Prostate gland (tissue), 2 donors: ENCODE measurements at places on chromosomes 5 and 9.

- no peaks in the 10 kb centered on the region for H3K36me3 ChIP-seq
- no peaks in the 10 kb centered on the region for H3K4me1 ChIP-seq
- no peaks in the 10 kb centered on the region for H3K27me3 ChIP-seq
- H3K4me3 ChIP-seq: no peak overlapping the region
- DNase-seq: no peak
Measured at GRCh38 chr5:52759331-52759730, 28.4 kb upstream of the ITGA1 start.

DNA sequence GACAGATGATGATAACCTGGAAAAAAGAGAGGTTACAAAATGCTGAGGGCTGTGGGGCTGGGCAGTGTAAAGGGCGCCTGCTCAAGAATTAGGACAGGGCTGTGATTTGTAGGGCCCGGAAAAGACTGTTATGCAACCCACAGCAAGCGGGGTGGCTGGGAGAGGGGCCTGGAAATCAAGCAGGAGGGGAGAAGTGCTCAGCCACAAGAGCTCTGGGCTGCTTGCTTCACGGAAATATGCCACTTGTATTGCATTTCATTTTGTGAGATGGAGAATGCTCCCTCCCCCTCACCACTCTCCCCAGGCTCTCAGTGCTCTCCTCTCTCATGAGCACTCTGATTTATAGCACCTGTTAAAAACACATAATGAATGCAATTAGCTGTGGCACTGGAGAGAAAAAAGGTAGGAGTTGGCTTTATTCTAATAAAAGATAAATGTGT, 8.4 kb upstream of the HAND1 start:
- DNase-seq: no peak
- no peaks in the 10 kb centered on the region for H3K4me1 ChIP-seq
- no peaks in the 10 kb centered on the region for H3K36me3 ChIP-seq
- H3K4me3 ChIP-seq: no peak overlapping the region

DNA sequence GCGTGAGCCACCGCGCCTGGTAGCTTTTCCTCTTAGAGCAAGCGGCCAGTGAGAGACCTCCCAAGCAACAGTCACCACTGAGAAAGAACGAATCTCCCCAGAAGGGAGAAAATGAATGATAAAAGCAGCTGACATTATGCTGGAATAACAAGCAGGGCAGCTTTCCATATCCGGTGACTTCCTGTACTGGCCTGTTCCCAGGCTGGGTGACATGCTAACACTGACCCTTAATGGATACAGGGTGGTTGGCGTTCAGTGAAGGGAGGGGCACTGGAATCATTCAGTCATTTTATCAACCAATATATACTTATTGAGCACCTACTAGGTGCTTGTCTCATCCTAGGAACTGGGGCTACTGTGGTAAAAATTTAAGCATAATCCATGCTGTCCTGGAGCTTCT, 357.3 kb upstream of the PANK3 start:
- DNase-seq: no peak
- H3K27ac ChIP-seq: no peak overlapping the region
- H3K4me1 ChIP-seq: no peaks in the 10 kb centered on the region
- no peaks in the 10 kb centered on the region for H3K27me3 ChIP-seq

DNA sequence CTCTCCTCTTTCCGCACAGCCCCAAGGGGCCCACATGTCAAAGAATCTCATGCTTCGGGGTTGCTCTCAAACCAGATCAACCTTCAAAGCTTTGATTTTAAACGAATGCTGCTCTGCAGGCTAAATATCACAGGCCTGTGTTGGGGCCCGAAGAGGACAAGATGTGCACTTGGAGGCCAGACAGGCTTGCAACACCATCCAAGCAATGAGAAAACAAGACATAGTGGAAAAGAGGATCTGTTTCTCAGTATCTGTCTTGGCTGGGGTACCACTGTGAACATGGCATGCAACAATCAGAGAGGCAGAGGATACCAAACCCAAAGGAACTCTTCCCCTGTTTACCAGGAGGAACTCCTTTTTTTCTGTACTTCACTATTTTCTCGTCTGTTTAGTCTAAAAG, 321.8 kb downstream of the SLIT3 start:
- no peak overlapping the region for H3K4me3 ChIP-seq
- no peaks in the 10 kb centered on the region for H3K27me3 ChIP-seq
- no peak overlapping the region for H3K27ac ChIP-seq
- no peak for DNase-seq
- no peaks in the 10 kb centered on the region for H3K4me1 ChIP-seq

DNA sequence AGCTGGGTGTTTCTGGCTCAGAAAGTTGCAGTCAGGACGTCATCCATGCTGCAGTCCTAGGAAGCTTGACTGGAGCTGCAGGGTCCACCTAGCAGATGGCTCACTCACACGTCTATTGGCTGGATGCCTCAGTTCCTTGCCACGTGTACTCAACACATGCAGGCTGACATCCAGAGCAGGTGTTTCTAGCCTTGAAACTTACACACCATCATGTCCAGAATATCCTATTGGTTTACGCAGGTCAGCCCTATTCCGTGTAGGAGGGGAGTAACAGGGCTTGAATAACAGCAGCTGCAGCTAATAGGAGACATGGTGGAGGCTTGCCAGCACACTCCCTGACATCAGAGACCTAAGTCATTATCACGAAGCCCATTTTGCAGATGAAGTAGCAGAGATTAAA, 473.5 kb downstream of the ACTL7B start:
- no peak overlapping the region for H3K4me3 ChIP-seq
- no peak overlapping the region for H3K27ac ChIP-seq
- no peaks in the 10 kb centered on the region for H3K27me3 ChIP-seq

DNA sequence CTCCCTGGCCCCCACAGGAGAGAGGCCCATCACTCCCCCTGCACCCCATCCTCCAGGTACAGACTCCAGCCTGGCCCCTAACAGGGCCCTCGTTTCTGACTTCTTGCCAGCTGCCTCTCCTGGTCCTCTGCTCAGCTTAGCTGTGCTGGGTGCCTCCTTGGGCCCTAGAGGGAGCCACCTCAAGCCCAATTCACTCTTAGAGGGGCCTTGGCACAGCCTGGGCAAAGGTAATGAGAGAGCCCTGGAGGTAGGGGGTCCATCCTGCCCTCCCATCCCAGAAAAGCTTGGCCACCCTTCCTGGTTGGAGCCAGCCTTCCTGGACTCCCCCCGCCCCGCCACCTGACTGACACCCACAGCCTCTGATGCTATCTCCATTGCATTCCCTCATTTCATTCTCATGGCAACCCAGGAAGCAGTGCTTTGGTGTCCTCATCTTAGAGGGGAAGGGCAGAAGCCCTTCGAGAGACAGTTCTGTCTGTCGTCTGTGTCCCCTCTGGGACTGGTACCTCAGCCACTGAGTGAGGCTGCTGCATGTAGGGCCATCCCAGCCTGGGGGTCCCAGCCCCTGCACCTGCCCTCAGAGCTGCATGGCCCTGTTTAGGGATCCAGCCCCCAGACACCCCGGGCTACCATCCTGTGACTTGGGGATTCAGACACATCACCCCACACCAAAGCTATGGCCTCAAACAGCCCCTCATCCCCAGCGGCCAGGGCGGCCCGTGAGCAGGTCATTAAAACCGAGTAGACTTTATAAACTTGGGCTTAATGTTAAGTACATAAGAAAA, 95.5 kb downstream of the BARX1 start:
- no peak overlapping the region for H3K27ac ChIP-seq
- DNase-seq: no peak
- H3K4me1 ChIP-seq: no peaks in the 10 kb centered on the region
- H3K36me3 ChIP-seq: no peaks in the 10 kb centered on the region

- no peaks in the 10 kb centered on the region for H3K4me1 ChIP-seq
- H3K27me3 ChIP-seq: no peaks in the 10 kb centered on the region
- no peak overlapping the region for H3K4me3 ChIP-seq
- DNase-seq: no peak
- no peak overlapping the region for H3K27ac ChIP-seq
Measured at GRCh38 chr5:172717481-172718195, 53.4 kb downstream of the DUSP1 start.

DNA sequence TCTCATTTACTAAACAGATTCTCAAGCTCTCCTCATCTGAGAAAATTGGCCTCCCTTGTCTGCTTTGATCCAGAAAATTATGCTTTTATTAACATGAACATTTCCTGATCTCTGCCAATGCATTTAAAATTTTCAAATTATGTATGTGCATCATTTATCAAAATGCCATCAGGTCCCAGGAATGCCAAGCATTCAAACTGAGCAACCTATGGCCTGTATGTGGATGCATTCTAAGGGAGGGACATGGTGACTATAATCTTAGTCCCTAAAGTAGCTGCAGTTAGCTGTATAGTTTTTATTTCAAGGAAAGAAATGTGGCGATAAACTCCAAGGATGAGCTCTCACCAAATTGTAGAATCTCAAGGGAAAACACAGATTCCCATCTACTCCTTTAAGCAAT, 9.7 kb upstream of the RORB start:
- H3K4me3 ChIP-seq: no peak overlapping the region
- no peaks in the 10 kb centered on the region for H3K27me3 ChIP-seq
- H3K36me3 ChIP-seq: no peaks in the 10 kb centered on the region
- H3K4me1 ChIP-seq: no peaks in the 10 kb centered on the region
- DNase-seq: no peak

DNA sequence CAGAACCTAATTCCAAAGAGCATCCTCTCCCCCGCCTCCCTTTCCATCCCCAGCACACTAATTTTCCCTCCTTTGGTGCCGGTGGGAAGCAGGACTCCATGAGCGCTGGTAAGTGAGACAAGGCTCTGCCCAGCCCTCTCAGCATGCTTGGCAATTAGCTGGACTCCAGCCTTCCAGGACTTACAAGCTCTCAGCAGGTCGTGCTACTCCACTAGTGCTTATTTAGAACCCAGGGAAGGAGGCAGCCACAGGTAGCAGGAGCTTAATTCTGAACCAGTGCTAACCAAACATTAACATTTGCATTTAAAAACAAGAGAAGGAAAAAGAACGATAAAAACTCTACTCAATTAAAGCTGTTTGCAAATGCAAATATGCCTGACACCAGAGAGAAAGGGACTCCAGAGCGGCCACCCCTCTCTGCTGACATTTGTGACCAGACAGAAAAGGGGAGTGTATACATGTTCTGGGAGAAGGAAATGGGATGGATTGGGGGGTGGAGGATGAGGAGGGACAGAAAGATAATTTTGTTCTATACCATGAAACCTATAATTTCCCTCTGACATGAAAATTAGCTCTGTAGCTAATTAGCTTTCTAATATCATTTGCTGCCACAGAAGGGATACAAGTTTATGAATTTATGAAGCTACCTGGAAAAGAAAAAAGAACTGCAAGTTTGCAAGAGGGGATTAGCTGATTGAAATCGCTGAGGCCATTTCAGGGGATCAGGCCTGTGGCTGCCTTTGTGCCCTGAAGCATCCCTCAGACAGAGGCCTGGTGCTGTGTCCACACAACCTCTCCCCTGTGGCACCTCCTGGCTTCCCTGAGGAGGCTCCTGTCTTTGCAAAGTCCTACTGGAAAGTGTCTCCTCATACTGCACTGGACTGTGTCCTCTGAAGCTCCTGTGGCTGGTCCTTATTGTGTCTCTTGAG, 266.3 kb downstream of the SEC61B start:
- no peak overlapping the region for H3K4me3 ChIP-seq
- H3K4me1 ChIP-seq: no peaks in the 10 kb centered on the region
- H3K27me3 ChIP-seq: no peaks in the 10 kb centered on the region
- no peaks in the 10 kb centered on the region for H3K36me3 ChIP-seq
- DNase-seq: no peak

- H3K4me3 ChIP-seq: no peak overlapping the region
- H3K36me3 ChIP-seq: no peaks in the 10 kb centered on the region
- H3K4me1 ChIP-seq: no peaks in the 10 kb centered on the region
- peaks cover 7% of the 10 kb centered on the region for H3K27me3 ChIP-seq
- no peak overlapping the region for H3K27ac ChIP-seq
Measured at GRCh38 chr5:174303035-174303434, 257.5 kb downstream of the NSG2 start.

GRCh38 chr5:110475529-110475928, 250.9 kb downstream of the TMEM232 start:
- H3K27ac ChIP-seq: no peak overlapping the region
- no peaks in the 10 kb centered on the region for H3K36me3 ChIP-seq
- H3K4me3 ChIP-seq: no peak overlapping the region

DNA sequence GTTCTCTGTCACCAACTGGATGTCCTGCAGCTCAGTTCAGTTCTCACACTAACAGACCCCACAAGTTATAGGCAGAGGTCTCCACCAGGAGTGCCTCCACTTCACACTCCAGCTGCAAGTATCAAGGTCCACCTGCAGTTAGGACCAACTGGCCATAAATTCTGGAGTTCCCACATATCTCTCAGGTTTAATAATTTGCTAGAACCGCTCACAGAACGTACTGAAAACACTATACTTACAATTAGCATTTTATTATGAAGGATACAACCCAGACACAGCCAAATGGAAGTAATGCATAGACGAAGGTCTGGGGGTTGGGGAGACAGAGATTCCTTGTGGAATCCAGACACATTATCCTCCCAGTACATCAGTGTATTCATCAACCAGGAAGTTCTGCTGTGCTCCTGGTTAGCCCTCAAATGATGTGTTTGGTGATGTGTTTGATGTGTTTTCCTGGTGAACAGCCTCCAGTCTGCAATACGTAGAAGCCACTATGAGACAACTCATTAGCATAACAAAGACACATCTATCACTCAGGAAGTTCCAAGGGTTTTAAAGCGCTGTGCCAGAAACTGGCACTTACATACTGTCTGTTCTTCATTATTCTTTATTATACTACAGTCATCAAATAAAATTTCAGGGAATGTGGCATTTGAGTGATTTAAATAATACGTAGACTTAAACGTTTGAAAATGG, 25.4 kb downstream of the OGN start:
- no peak overlapping the region for H3K27ac ChIP-seq
- H3K27me3 ChIP-seq: no peaks in the 10 kb centered on the region
- no peaks in the 10 kb centered on the region for H3K4me1 ChIP-seq

- H3K27me3 ChIP-seq: no peaks in the 10 kb centered on the region
- no peak overlapping the region for H3K27ac ChIP-seq
- H3K4me3 ChIP-seq: no peak overlapping the region
- H3K36me3 ChIP-seq: no peaks in the 10 kb centered on the region
- H3K4me1 ChIP-seq: no peaks in the 10 kb centered on the region
Measured at GRCh38 chr5:164504141-164504772, 998.8 kb downstream of the MAT2B start.

GRCh38 chr5:4630031-4630430, 510.1 kb upstream of the ADAMTS16 start:
- H3K27ac ChIP-seq: no peak overlapping the region
- no peak overlapping the region for H3K4me3 ChIP-seq
- H3K27me3 ChIP-seq: no peaks in the 10 kb centered on the region
- H3K4me1 ChIP-seq: no peaks in the 10 kb centered on the region

DNA sequence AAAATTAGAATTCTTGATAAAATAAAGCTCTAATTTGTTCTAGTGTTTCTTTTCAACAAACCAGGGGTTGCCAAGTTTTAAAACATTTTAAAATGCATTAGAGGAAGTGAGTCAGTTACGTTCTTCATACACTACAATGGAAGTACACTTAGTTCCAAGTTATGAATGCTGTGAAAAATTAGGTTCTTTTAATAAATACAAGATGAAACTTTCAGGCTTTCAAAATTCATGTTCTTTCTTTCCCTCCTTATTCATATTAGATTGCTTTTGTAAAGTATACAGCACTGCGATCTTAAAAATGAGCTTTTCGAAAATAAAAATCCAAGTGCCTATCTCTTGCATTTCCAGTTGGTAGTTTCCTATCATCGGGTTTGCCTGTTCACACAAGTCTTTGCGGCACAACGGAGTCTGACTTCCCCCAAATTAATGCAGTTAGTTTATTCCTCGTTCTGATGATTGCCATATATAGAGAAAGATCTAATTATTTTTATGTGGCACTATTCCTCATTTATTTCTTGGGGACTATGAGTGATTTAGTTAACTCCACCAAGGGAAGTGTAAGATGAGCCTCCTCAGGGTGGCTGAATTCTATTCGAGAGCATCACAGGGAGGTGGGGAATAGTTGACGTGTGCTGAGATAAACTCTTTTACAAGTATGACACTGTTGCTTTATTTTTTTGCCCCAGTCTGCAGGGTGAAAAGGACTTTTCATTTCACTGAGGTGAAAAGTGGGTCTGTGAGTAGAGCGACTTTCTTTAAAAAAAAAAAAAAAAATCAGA, 238.2 kb downstream of the CD180 start:
- H3K4me1 ChIP-seq: peaks cover 5% of the 10 kb centered on the region
- H3K27ac ChIP-seq: peak overlapping the region; percentile 25
- no peak for DNase-seq
- H3K36me3 ChIP-seq: no peaks in the 10 kb centered on the region
